Right lung (tissue), 10 donors: ENCODE measurements at places on chromosomes 4 and X. TPM values are rescaled to one million over a fixed set of nuclear protein-coding genes. Genes with fewer than 3 reads are reported as not detected.

The PROM1 gene
- 23.7 TPM for polyA plus RNA-seq

The CNGA1 gene
- 1.4 TPM for polyA plus RNA-seq

The ZCCHC12 gene
- 0.39 TPM for polyA plus RNA-seq

The CFI gene
- polyA plus RNA-seq: 99.5 TPM

The TACC3 gene
- 49.8 TPM for polyA plus RNA-seq

The IDUA gene
- 11.8 TPM for polyA plus RNA-seq

The BRS3 gene
- 0.07 TPM for polyA plus RNA-seq

The UCP1 gene
- 0.75 TPM for polyA plus RNA-seq

The RENBP gene
- 7.2 TPM for polyA plus RNA-seq

The SHISA3 gene
- polyA plus RNA-seq: 33.6 TPM

The ZXDB gene
- 9.2 TPM for polyA plus RNA-seq

The FAM184B gene
- 0.28 TPM for polyA plus RNA-seq

The CAPN6 gene
- polyA plus RNA-seq: 25.6 TPM

The FAT4 gene
- polyA plus RNA-seq: 64.7 TPM

The NMU gene
- polyA plus RNA-seq: 6.0 TPM

The MAGEB1 gene
- polyA plus RNA-seq: not detected

The NLRP2B gene
- 0.08 TPM for polyA plus RNA-seq

The ZNF330 gene
- 54.4 TPM for polyA plus RNA-seq

The SMARCA1 gene
- 91.2 TPM for polyA plus RNA-seq

The RAB41 gene
- 1.2 TPM for polyA plus RNA-seq

The UGT2B11 gene
- polyA plus RNA-seq: 0.74 TPM

The PAGE2 gene
- polyA plus RNA-seq: not detected

The RBBP7 gene
- polyA plus RNA-seq: 266 TPM

The RNF212 gene
- polyA plus RNA-seq: 11.2 TPM

The RHOH gene
- 1.2 TPM for polyA plus RNA-seq
